ENCODE measurements at places on chromosomes 3 and 15.

DNA sequence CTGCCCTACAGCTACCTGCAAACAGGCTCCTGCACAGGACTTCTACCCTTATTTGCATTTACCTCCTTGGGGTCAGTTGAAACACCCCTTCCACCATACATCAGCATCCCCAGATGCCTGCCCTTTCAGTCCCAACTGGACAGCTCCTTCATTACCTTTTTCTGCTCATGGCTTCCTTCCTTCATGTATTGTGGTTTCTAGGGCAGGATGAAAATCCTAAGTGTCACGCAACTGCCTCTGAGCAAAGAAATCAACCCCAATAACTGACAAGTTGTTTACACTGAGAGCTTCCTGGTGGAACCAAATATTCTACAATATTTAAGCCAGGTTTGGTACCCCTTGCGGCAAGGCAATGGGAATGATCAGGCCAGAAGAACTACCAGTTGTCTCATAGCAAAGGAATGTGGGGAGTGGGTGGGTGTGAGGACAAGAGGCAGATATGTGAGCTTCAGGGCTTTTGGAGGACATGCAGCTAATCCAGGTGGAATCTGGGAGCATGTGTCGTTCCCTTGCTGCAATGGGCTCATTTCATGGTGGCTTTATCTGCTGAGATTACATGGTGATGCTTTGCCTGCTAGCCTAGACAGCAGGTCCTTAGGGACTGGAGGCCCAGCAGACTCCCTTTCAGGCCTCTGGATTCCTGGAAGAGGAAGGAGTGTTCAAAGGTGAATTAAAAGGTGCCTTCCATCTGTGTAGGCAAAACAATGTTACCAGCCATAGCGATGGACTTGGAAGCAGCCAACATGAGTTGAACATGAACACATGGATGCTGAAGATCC is 34.9 kb downstream of the PPCDC start:
- DNase-seq = no peak

DNA sequence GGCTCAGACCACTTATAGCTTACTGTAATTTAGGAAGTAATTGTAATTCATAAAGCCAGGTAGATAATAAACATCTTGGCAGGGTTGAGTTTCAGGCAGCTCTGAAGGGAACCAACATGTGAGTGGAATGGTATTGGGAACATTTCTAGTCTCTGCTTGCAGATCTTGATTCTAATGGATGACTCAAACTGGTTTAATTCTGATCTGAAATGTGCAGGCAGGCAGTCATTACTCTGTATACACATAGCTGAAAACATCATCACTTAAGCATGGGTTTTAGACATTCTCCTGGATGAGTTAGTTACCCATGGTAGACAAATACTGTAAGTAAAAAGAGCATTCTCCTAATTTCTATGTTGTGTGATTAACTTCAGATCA is 317.0 kb upstream of the TPRG1 start:
- no peak for DNase-seq

DNA sequence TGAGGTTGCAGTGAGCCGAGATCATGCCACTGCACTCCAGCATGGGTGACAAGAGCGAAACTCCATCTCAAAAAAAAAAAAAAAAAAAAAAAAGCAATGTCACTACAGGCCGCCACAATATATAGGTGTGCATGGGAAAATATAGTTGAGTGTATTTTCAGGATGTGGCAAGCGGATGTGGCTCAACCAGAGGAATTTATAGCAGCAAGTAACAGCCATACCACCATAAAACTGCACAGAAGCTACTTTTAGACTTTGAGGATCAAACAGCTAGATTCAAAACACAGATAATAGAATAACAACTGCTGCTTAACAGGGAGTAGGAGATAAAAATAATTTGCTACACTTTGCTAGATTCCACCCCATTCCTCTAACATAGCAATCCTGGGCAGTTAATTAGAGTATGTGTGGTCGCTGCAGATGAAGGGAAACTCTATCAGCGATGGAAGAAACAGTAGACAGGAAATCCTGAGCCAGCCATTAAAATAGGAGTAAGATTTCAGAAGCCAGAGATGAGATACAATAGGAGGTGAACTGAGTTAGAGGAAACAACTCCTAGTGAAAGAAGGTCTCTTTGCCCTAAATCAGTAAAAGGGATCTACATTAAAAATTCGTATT is 318.7 kb upstream of the STT3B start:
- no peak for DNase-seq

- DNase-seq = no peak
These were observed 299.3 kb downstream of the PLCL2 start for GRCh38 chr3:17183951-17184550.

DNA sequence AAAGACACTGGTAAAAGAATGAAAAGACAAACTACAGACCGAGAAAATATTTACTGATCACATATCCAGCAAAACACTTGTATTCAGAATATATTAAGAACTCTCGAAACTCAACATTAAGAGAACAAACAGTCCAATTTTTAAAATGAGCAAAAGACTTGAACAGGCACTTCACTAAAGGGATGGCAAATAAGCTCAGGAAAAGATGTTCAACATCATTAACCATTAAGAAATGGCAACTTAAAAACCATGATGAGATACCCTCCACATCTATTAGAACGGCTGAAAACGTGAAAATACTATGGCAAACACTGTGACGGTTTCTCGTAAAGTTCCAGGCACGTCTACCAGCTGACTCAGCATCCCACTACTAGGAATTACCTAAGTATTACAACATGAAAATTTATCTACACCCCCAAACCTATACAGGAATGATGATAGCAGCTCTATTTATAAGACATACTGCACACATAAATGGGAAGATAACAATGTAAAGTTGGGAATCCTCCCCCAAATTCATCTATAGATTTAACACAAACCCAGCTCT is 86.1 kb upstream of the PROK2 start:
- DNase-seq = no peak

GRCh38 chr3:146550743-146551510 is 6.5 kb upstream of the PLSCR1 start:
- no peak for DNase-seq

DNA sequence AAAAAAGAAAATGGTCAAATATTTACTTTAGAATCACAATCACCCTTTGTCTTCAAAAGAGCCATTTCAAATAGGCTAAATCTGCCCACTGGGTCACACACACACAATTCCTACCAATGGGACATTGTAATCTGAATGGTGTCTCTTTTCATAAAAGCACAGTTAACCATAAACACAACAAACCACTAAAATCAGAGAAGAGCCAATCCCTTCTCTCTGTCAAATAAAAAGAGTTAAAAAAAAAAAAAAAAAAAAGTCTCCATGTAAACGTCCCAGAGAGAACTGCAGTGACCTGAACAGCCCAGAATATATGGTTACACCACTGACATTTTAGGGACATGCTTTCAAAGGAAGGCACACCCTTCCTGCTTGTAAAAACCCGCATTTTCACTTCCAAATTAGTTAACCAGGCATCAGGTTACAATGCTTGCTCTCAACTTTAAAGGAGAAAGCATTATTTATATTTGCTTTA is 63.7 kb downstream of the PRICKLE2 start:
- no peak for DNase-seq

- DNase-seq = no peak
These were observed 462.2 kb upstream of the SUCLG2 start for GRCh38 chr3:68116580-68116979.

DNA sequence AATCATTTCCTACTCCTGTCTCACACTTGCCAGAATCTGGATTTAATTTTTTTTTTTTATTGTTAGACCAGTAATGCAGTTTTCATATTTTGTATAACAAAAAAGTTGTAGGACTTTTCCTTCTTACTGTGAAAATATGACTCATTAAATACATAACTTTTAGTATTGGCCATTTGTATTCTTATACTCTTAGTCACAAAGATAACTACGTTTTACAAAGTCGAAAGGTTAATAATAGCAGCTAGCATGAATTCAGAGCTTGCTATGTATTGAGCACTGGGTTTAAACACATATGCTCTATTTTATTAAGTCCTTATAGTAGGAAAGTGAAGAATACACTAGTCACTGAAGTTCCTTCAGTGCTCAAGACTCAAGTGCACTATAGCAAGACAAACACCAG is 43.1 kb downstream of the LRRN1 start:
- no peak for DNase-seq

- DNase-seq = no peak
These were observed 921.4 kb downstream of the MCTP2 start for GRCh38 chr15:95152741-95153140.

DNA sequence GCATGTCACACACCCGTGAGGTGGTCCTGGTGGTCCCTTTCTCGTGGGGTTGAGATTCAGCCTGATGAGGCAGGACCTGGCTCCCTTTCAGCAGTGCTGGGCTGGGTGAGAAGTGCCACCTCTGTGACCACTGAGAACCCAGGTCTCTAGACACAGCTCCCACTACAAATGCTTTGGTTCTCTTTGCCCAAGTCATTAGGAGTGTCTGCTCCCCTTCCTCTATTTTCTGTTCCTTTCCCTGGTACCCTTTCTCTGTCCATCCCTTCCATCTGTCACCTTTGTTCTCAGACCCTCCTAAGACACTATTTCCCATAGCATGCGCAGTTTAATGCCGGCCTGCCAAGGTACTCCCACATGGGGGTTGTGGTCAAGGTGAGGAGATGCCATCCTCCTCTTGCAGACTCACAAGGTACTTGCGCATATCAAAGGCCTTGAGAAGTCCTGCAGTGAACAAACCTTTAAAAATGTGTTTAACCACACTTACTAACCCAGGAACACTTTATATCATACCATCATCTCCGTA is 297.7 kb downstream of the LRTM1 start:
- no peak for DNase-seq

GRCh38 chr3:114439284-114439683 is 145.5 kb downstream of the TIGIT start:
- DNase-seq = no peak

GRCh38 chr3:70824078-70824477 is 511.6 kb upstream of the MDFIC2 start:
- no peak for DNase-seq

- DNase-seq = no peak
These were observed 148.1 kb downstream of the WDR72 start for GRCh38 chr15:53611145-53611920.

DNA sequence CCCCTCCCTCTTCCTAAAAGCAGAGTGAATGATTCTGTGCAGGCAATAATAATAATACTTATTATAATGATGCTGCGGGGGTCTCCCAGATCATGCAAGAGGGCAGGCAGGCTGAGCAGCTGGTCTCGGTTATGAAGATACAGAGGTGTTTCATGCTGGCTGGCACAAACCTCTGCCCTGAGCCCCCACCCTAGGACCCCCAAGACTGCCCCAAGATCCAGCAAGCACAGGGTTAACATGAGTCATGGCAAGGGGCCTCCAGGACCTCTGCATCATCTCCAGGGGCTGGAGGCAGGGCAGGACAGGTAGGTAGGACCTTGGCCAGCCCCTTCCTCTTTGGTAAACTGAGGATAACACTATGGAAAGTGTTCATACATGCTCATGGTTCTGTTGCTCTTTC is 2.7 kb downstream of the MGLL start:
- DNase-seq = no peak

- DNase-seq = no peak
These were observed 39.9 kb upstream of the MB21D2 start for GRCh38 chr3:192957441-192958021.

DNA sequence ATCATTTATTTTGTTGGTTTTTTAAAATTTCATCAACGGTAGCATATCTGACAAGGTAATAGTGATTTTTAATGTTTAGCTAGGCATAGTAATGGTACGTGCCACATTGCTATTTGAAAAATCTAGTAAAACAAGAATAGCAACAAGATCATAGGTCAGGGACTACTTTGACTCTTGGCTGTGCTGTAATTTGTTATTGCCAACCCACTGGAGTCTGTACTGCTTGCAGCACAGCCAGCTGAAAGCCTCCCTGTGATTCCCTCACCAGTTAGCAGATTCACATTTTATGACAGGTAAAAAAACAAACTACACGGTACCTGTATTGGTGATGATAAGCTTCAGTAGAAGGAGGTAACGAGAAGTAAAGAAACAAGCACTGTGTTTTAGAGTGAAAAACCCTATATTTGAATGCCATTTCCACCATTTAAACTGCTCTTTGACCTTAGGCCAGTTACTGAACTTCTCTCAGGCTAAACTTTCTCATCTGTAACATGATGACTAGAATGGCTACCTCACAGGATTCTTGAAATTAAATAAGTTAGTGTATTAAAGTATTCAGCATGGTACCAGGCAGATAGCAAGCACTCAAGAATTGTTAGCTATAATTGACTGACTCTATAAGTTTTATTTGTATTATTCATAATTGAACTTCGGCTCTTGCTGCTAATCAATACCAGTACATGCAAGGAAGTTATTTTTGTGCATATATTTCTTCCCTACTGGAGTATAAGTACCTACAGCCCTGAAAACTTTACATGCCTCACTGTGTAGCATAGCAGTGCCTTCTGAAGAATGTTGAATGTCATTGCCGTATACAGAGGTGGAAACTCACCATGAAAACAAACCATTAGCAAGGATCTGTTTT is 16.1 kb downstream of the FILIP1L start:
- DNase-seq = no peak

DNA sequence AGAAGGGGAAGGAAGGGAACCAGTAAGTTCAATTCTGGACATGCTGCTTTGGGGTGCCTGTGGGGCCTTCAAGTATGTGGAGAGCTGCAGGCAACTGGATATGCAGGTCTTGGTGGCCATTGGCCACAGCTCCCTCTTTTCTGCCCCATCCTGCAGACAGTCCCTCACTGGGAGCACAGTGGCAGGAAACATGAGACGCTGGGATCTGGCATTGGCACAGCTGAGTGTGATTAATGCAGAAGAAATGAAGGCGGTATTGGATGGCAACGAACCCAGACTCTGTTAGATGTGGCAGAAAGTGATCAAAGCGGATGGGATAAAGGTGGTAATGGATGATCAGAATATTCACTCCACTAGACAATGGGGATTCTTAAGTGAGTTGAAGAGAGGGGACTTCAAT is 23.2 kb upstream of the VPS8 start:
- DNase-seq = no peak

- DNase-seq = no peak
These were observed 159.4 kb upstream of the SNTN start for GRCh38 chr3:63493101-63493500.

DNA sequence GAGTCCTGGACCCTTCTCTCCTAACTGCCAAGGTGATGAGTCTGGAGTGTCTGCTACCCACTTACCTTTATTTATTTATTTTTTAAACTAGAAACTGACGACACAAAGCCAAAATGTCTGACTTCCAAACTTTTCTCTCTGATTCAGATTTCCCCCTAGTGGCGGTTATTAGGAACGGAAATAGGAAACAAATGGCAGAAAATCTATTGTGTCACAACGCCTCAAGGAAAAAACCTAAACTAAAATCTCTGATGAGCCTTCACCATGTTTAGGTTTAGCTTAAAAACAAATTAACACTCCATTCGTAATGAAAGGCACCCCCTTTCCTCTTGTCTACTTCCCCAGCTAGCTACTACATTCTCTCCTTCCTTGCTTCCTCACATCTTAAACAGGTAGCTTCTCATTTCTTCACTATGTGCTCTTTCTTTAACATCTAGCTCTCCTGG is 94.0 kb upstream of the MEX3B start:
- no peak for DNase-seq

GRCh38 chr3:23199649-23200048 is 3.5 kb upstream of the UBE2E2 start:
- no peak for DNase-seq

All from activated T-cell treated with anti-CD3 and anti-CD28 coated beads, Interleukin-2, amount 50 U/mL, for 1 hour (primary cell).